ENCODE measurements at places on chromosomes 2 and 18. TPM values are rescaled to one million over a fixed set of nuclear protein-coding genes. Genes with fewer than 3 reads are reported as not detected.

The AAK1 gene
- total RNA-seq, result 61.5 TPM

The QPCT gene
- 27.1 TPM for total RNA-seq

The NEU2 gene
- not detected for total RNA-seq

The LBX2 gene
- total RNA-seq, result 2.9 TPM

The CPLX4 gene
- total RNA-seq, result under 0.01 TPM

The MTA3 gene
- 25.8 TPM for total RNA-seq

The PTPRM gene
- total RNA-seq, result 48.6 TPM

The RBM44 gene
- 0.97 TPM for total RNA-seq

The MSTN gene
- total RNA-seq, result under 0.01 TPM

The VWA3B gene
- total RNA-seq, result not detected

The SNTG2 gene
- under 0.01 TPM for total RNA-seq

The CYP1B1 gene
- total RNA-seq, result 6.5 TPM

The SLC4A3 gene
- 5.6 TPM for total RNA-seq

The CNTNAP5 gene
- not detected for total RNA-seq

The AMER3 gene
- total RNA-seq, result not detected

DNA sequence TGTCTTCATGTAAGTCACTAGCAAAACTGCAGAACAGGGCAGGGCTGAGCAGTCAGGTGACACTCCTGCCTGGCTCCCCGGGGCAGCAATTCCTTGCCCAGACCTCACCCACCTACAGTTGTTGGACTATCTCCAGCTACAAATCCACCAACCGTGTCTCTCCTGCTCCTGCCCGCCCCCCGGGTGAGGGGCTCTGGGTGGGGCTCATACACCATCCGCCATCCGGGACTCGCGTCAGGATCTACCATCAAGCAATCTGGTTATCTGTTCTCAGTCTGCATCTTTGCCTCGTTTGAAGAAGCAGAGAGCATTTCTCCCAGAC lies 13.5 kb upstream of the GLI2 start:
- no peak for DNase-seq

- DNase-seq, result peak; percentile 16
These were observed 633 bp downstream of the BCL2 start for GRCh38 chr18:63318889-63319382.

GRCh38 chr2:6372317-6372901 lies 493.3 kb downstream of the CMPK2 start:
- DNase-seq, result peak; percentile 86

DNA sequence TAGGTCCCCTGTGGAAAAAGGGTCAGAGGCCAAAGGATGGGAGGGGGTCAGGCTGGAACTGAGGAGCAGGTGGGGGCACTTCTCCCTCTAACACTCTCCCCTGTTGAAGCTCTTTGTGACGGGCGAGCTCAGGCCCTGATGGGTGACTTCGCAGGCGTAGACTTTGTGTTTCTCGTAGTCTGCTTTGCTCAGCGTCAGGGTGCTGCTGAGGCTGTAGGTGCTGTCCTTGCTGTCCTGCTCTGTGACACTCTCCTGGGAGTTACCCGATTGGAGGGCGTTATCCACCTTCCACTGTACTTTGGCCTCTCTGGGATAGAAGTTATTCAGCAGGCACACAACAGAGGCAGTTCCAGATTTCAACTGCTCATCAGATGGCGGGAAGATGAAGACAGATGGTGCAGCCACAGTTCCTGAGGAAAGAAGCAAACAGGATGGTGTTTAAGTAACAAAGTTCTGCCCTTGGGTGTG lies 165.8 kb downstream of the RPIA start:
- DNase-seq, result no peak

GRCh38 chr2:241018051-241018891 lies 19.9 kb downstream of the SNED1 start:
- no peak for DNase-seq

GRCh38 chr2:147623328-147623727 lies 221.5 kb upstream of the ACVR2A start:
- DNase-seq, result no peak

DNA sequence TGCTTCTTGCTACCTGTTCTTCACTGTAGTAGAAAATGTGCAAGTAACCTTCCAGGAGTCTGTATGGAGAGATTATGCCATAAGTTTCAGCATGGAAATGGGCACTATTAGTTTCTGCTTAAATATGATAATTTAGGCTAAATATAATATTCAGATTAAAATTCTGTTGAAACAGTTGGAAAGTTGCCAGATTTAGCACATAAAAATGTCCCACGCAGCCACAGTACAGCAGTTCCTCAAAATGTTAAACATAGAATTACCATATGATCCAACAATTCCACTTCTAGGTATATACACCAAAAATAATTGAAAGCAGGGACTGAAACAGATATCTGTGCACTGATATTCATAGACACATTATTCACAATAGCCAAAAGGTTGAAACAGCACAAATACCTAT lies 121.2 kb downstream of the NRP2 start:
- DNase-seq, result no peak

- DNase-seq, result no peak
These were observed 9.3 kb downstream of the SEC11C start for GRCh38 chr18:59149007-59149406.

- DNase-seq, result no peak
These were observed 8.9 kb downstream of the TRAPPC12 start for GRCh38 chr2:3388412-3388738.

DNA sequence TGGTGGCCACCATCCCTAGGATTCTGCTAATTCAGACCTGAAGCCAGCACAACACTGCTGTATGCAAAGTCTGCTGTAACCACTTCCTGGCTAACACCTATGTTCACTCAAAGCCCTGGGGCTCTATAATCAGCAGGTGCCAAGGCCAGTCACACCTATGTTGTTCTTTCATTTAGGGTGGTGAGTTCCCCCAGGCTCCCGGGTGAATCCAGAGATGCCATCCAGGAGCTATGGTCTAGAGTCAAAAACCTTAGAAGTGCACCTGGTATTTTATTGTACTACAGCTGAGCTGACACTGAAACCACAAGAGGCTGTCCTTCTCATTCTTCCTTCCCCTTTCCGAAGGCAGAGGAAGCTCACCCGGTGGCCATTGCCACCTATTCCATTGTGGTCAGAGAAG lies 46.2 kb upstream of the CCDC141 start:
- DNase-seq, result no peak

DNA sequence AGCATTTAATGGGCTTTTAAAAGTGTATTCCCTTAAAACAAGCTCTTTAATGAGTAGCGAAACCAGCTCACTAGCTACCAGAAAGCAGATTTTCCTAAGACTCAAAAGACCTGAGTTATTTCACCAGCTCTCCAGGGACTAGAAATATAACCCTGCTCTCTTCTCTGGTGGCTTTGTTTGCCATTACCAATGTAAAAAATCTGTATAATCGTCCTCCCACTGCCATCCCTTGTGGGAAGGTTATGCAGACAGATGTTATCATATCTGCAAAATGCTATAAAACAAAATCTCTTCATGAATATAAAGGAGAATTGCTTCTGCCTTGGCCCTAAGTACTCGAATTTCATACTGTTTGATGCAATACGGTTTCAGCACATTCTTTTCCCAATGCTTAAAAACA lies 335.2 kb downstream of the NUP35 start:
- no peak for DNase-seq

GRCh38 chr2:67259556-67260342 lies 137.4 kb upstream of the ETAA1 start:
- peak; percentile 90 for DNase-seq

DNA sequence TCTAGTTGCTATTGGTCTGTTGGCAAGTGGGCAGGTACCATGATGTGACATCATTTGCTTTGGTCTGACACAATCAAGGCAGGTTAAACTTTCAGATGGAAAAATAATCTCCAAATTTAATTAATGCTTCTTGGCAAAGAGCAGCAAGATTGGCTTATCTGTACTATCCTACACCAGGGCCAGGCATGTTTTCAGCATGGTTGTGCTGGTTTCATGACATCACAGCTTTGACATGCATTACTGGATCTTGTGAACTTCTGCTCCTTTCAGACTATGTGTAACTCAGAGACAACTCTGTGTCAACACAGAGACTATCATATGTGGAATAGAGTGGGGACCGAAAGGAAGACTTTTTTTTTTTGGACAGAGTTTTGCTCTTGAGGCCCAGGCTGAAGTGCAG lies 520.5 kb downstream of the TDRD15 start:
- no peak for DNase-seq

GRCh38 chr2:151478011-151478410 lies 68.3 kb downstream of the RIF1 start:
- DNase-seq, result no peak

DNA sequence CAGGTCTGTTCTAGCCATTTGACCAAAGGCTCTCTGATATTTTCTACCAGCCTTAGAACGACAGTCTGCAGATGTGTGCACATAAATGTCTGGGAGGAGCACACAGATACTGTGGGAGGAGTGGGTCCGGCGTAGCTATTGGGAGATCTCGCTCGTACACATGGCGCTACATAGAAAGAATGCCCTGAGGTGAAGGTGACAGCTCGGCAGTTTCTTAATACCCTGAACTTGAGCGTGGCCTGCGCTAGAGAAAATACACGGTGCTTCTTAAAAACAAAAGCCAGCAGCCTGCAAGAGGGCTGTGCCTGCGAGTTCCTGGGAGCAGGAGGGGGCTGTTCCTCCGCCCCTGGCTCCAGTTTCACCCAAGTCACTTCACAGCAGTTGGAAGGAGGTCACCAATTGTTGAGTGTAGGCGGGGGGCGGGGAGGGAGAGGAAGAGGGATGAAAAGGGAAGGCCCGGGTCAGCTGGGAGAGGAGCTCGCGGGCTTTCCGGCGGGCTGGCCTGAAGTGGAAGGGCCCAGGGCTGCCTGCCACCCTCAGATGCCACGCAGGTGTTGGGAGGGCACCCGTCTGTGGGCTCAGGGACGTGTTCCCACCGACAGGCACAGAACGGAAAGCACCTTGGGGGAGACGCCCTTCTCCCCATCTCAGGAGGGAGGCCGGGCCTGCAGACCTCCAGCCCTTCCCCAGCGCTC lies 124.7 kb upstream of the ZNF516 start:
- DNase-seq, result peak; percentile 78

DNA sequence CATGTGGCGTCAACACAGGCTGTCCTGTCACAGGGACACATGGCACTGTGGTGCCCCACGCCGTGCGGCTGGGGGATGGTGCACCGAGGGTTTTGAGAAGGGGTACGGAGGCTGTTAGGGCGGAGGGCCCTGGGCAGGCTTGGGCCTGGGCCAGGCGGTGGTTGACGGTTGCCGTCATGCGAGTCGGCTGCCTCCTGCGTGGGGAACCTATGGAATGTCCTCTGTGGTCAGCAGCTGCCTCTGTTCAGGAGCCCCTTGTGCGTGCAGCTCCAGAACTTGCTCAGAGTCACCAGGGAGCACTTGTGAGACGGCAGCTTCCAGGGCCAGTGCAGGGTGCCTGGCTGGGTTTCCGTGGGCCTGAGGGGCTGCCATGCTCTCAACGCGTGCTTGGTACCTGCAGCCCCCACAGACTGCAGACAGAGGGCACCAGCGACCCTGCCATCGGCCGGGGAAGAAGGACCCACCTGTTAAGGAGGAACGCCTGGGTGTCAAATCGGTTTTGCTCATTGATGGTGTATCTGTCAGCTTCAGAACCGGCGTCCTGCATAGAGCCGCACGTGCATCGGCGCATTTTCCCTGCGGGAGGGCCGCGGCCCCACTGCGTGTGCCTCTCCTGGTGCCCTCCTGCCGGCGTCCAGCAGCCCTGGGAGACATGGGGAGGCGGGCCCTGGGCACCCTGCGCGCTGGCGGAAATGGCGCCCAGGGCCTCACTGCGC lies 10.0 kb upstream of the D2HGDH start:
- no peak for DNase-seq

GRCh38 chr18:36867056-36867455 lies 38.1 kb downstream of the KIAA1328 start:
- DNase-seq, result no peak

- no peak for DNase-seq
These were observed 446 bp upstream of the RHBDD1 start for GRCh38 chr2:226835420-226835795.

DNA sequence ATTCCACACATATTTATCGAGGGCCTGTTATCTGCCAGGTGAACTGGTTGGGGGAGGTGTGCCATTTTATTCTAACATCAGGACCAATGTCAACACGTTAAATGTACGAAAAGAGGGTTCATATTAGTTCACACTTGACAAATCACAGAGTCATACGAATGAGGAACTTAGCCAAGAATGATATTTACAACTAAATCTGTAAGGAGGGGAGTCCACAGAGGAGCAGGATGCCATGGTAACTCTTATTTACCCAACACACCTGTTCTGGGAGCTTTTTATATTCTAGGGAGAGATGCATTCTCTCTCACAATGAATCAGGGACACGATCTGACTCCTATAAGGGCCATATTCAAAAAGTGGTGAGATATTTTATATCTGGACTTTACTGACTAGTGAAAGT lies 144.1 kb downstream of the CDC42EP3 start:
- no peak for DNase-seq

GRCh38 chr2:152861349-152861942 lies 143.0 kb downstream of the ARL6IP6 start:
- DNase-seq, result peak; percentile 26

All from fibroblast of villous mesenchyme (primary cell).